Ovary (tissue), 10 donors: ENCODE measurements at places on chromosomes 3 and 15. TPM values are rescaled to one million over a fixed set of nuclear protein-coding genes. Genes with fewer than 3 reads are reported as not detected.

GRCh38 chr3:151835751-151836525 lies 22.0 kb downstream of the AADAC start:
- DNase-seq: no peak

DNA sequence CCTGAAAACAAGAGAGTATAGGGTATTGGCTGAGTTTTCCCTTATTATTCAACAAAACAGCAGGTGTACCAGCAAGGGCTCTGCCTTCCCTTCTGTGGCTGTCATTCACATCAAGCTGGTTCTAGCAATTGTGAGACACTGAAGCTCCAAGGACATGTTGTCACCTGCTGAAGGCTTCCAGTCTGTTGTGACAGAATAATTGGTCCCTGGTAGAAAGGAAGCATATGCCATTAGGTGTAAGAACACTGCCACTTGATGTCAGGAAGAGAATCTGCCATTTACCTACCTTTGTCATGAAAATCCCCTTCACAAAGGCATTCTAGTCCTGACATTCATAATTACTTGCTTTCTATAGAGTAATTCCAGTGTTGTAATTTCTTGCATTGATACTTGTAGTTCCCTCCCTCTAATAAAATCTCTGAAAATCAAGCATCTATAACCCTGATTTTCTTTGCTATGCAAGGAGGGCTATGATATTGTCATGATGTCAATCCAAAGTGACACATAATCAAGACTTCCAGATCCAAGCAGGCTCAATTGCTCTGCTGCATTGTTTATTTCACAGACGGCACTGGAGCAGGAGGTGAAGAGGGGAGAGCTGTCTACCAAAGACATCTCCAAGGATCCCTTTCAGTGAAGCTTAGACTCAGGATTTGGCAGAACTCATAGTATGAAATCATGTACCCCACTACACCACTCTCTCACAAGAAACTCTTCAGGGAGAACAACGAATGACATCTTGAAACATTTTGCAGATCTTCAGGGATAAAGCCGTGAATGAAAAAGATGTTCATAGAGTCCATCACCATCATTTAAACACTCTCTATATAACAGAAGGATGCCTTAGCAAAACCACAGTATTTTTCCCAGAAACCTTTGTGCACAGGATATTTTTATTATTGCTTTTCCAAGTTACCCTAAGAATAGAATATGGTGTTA lies 425.3 kb downstream of the RBMS3 start:
- DNase-seq: no peak

GRCh38 chr3:24454856-24455255 lies 39.8 kb downstream of the THRB start:
- DNase-seq: no peak

- DNase-seq: no peak
These were observed 42.8 kb downstream of the ILDR1 start for GRCh38 chr3:121979246-121979645.

Gene ATP10A
- total RNA-seq: 2.0 TPM

Gene RTP3
- total RNA-seq: not detected
